Vagina (tissue), 2 donors: ENCODE measurements at places on chromosomes 3 and 15.

- DNase-seq: no peak
Measured at GRCh38 chr15:66132251-66132816, 121.2 kb downstream of the MEGF11 start.

- no peak for DNase-seq
Measured at GRCh38 chr3:46825450-46825849, 37.8 kb downstream of the MYL3 start.

DNA sequence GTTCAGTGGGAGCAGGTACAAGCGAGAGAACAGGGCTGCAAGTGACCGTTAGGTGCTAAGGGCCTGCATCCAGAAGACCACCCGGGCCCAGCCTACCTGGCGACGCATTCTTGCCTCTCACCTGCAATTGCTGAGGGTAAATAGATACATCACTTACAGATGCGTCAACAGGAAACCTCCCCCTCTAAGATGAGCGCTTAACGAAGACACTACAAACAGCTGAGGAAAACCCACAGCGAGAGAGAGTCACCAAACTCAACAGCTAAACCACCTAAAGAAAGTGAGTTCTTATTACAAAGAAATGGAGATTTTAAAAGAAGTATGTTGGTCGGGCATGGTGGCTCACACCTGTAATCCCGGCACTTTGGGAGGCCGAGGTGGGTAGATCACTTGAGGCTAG lies 157.9 kb downstream of the CHSY1 start:
- DNase-seq: no peak

GRCh38 chr15:65833501-65834205 lies 35.6 kb upstream of the RAB11A start:
- no peak for DNase-seq

- DNase-seq: no peak
Measured at GRCh38 chr15:85316244-85316934, 64.0 kb upstream of the AKAP13 start.

DNA sequence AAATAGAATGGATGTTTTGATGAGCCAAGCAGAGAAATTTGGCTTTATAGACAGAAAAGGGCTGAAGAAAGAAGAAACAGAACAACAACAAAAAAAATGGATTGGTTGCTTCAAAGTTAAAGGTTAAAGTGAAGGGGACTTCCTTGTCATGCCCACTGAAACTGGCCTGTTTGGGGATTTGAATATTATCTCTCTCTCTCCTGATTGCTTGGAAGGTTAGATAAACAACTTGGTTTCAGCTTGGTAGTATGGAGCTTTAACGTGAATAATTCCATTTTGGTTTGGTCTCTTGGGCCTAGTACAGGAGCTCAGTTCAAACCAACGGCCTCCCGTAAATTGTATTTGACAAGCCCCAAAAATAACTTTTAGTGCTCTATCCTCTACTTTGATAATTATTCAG lies 70.8 kb upstream of the MBNL1 start:
- no peak for DNase-seq

GRCh38 chr3:14614862-14615261 lies 36.7 kb upstream of the CCDC174 start:
- DNase-seq: no peak

DNA sequence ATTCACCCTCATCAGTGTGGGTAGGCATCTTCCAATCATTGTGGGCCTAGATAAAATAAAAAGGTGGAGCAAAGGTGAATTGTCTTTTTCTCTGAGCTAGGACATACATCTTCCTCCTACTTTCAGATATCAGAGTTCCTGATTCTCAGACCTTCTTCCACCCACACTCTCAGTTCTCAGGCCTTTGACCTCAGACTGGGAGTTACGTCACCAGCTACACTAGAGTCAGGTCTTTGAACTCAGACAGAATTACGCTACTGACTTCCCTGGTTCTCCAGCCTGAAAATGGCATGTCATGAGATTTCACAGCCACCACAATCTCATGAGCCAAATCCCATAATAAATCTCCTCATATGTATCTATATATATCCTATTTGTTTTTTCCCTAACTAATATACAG lies 39.0 kb downstream of the STRIT1 start:
- no peak for DNase-seq
